ENCODE measurements at places on chromosomes 6 and 20.

DNA sequence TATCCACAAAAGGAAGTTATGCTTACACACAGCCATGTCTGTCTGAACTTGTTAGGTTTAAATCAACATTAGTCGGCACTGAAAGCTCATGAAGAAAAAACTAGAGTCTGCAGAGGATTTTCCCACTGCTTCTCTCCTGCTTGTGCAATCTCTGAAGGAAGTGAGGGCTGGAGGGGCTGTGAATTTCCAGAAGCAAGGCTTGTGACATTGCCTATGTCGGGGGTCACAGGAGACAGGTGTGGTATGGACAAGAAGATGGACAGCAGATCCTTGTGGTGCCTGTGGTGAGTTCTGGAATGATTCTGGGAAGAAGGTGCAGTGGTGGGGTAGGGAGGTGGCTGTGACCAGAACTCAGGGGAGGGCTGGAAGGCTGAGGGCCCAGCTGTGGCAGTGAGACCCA lies 84.3 kb upstream of the TRAF3IP2 start:
- no peak for DNase-seq

DNA sequence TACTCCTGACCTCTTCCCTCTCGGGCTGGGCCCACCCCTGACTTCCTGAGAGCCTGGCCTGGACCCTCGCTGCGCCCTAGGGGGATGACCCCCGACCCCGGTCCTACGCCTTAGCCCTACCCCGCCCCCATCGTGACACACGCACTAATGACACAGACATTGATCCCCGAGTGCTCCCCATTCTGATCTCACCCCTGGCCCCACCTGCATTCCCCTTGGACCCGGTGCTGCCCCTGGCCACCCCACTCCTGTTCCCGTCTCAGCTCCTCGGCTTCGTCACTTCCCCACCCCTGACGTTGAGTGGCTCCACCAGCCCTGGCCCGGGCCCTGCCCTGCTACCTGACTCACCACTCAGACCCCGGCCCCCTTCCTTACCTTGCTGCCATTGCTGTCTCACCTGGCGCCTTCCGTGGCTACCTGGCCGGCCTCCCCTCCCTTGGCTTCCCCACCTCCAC lies 12.1 kb downstream of the RBCK1 start:
- DNase-seq = no peak

DNA sequence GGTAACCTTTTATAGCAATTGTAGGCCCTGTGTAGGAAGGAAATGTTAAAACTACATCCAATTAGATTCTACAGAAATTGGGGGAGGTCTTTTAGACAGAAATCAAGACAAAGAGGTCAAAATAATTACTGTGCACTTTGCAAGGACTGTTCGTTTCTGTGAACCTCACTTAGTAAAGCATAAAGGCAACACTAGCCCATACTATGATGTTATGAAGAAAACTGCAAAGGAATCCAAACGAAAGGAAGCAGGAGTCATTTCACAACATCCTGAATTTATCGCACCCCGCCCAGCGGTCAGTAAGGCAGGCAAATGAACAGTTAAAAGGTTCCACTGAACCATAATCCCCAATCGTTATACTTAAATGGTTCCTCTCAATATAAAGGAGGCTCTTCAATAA lies 429.5 kb upstream of the ARID1B start:
- DNase-seq = no peak

- DNase-seq = no peak
These were observed 495 bp upstream of the ARMC2 start for GRCh38 chr6:108847738-108848115.

- DNase-seq = no peak
These were observed 618.0 kb downstream of the PRKN start for GRCh38 chr6:162109480-162110050.

DNA sequence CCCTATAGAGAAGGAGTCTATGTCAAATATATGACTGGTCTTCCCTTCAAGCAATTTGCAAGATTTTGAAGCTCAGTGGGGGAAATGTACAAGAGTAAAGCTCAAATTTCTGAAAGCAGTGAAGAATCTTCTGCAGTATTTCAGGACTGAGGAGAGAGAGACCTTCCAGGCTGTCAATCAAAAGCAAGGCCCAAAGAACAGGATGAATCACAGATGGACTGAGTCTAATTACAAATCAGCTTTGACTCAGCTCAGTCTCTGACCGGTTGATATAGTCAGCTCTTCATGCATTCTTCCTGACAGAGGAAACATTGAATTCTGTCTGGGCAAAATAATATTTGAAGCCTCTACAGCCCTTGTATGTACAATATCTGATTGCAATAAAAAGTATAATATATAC lies 7.7 kb upstream of the HTR1B start:
- DNase-seq = no peak

DNA sequence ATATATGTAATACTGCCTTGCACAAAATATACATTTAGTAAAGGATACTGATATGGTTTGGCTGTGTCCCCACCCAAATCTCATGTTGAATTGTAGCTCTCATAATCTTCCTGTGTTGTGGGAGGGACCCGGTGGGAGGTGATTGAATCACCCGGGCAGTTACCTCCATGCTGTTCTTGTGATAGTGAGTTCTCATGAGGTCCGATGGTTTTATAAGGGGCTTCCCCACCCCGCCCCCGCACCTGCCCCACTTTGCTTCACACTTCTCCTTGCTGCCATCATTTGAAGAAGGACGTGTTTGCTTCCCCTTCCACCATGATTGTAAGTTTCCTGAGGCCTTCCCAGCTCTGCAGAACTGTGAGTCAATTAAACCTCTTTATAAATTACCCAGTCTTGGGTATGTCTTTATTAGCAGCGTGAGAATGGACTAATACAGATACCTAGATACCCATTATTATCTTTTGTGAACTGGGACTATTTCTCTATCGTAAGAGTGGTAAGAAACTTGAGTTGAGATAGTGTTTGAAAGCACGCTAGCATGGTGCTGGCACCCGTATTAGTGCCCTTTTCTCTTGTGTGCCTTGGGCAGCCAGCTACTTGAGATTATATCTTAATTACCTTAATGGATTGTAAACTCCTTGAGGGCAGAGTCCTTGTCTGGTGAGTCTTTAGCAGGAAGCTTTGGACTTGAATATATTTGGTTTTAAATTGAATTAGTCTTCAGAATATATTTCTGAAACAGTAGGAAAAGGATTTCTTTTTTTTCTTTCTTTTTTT lies 25.6 kb downstream of the TOP1 start:
- no peak for DNase-seq

Data from activated CD4-positive, alpha-beta T cell treated with anti-CD3 and anti-CD28 coated beads, Interleukin-2, amount 50 U/mL, for 24 hours (primary cell).